ENCODE measurements at places on chromosomes 6 and 20. TPM values are rescaled to one million over a fixed set of nuclear protein-coding genes. Genes with fewer than 3 reads are reported as not detected.

- DNase-seq: no peak
Measured at GRCh38 chr6:104788400-104788799, 71.3 kb downstream of the HACE1 start.

DNA sequence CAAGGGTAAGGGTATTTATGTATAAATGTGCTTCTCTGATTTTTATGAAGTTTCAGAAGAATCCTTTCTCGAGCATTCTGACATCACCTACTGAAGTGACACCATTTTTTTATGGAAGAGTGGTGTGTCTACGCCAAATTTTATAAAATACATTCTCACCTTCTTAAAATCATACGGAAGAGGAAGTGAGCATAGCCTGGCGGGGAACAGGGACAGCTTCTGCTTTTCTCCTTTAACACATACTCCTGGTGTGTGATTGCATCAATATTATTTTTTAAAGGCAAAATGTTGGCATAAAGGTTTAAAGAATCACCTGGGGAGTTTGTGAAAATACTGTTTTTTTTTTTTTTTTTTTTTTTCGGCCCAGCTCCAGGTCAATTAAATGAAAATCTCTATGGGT lies 733.6 kb upstream of the MAN1A1 start:
- no peak for DNase-seq

DNA sequence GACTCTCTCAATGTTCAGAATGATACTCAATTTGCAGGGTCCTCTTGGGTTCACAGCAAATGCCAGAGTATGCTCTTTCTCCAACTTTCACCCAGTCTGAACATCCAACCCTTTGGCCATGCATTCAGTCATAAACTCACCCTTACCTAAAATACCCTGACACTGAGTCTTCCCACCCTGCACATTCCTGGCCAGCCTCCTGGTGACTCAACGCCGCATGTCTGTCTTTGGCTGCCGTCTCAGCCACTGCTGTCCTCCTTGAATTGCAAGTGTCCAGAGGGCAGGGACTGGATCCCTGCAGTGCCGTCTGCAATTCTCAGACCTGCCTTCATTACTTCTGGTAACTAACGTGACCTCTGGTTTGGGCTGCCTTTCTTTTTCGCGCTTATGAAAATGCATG lies 593.4 kb downstream of the QKI start:
- no peak for DNase-seq

The RSPH3 gene
- total RNA-seq: 20.0 TPM

The BHLHE23 gene
- total RNA-seq: not detected

DNA sequence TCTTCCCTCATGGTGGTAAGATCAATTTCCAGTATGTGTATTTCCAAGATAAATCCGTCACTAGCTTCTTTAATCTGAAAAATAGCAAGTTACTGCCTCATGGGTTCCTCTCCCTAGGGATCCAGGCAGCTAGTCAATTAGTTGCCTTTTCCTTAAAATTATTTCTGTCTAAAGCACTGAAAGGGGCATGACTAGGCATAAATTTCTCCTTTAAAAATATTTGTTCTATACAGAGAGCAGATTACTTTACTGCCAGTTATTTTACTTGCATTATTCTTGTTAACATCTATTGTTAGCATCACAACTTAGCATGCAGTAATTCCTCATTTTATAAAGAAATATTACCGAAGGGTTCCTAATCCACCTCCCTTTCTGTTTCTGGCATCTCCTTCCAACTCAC lies 1.4 kb downstream of the MTCL3 start:
- DNase-seq: no peak

DNA sequence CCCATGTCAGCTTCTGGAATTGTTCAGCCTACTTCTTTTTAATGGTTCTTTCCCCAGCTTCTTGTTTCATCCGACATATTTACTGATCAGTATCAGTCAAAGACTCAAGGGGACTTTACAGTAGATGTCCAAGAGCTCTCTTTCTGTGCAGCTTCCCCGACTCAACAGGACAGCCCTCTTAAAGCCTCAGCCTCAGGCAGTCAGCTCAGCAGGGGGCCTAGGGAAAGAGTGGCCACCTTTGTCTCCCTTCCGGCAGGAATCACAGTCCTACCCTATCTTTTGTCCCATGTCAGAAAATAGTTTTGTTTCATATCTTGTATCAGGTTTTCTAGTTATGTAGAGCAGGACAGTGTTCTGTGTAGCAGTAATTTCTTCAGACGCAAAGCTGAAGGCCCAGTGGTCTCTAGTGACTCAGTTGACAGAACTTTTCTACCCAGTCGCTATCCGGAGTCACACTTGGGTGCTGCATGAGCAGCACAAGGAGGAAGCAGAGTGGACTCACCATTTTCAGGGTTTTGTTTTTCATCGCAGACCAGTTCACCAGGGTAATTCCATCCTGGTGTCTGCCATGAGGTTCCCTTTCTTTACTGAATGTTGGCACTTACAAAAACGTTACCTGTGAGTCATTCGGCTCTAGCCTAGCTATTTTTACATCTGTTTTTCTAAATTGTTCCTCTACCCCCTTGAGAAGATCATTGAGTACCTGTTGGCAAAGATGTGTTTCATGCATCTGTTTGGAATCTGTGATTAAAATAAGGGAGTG lies 47.7 kb downstream of the SPATA2 start:
- no peak for DNase-seq

The DEF6 gene
- total RNA-seq: 10.5 TPM

- DNase-seq: no peak
Measured at GRCh38 chr6:135675026-135675425, 176.5 kb upstream of the PDE7B start.

The DEFB132 gene
- not detected for total RNA-seq

Data from left colon (tissue), 2 donors.